DMS79 treated with DMSO at 0.1 percent for 48 hours (cell line): ENCODE measurements at places on chromosomes 1 and 21.

- no peak for DNase-seq
Measured at GRCh38 chr21:44732956-44733355, 21.6 kb upstream of the TSPEAR start.

DNA sequence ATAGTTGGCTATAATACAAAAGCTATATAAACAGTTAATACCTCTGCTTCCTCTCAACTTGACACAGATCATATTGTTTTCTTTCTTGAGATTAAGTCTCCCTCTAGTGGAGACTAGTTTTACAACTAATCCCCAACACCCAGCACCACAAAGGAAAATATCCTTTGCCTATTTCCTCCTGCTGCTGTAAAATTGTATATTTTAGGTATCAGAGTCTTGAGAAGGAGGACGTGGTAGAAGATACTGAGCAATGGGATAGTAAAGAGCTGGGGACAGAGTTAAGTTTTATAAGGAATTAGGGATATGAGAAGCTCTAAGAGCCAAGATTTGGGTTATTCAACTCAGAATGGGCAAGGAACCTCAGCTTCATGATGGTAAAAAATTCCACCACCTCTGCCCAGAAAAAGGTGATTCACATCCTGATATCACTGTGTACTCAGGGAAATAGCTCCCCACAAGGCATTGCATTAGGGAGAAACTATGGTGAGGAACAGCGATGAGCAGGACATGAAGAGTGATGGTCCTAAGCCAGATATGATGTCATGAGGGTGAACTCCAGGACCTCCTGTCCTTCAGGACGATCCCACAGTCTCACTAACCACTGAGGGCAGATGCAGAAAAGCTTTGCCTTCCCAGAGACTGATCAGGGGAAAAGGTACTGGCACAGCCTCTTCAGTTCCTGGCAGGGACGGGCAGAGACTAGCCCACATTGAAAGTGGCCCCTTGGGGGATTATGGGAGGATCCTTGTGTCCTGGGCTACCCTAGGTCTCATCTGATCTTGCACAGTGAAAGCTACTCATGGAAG lies 14.7 kb upstream of the CFAP126 start:
- peak; percentile 48 for DNase-seq

GRCh38 chr1:37752583-37753471 lies 12.1 kb downstream of the EPHA10 start:
- peak; percentile 26 for DNase-seq

- no peak for DNase-seq
Measured at GRCh38 chr1:238892612-238893011, 493.8 kb upstream of the CHRM3 start.

DNA sequence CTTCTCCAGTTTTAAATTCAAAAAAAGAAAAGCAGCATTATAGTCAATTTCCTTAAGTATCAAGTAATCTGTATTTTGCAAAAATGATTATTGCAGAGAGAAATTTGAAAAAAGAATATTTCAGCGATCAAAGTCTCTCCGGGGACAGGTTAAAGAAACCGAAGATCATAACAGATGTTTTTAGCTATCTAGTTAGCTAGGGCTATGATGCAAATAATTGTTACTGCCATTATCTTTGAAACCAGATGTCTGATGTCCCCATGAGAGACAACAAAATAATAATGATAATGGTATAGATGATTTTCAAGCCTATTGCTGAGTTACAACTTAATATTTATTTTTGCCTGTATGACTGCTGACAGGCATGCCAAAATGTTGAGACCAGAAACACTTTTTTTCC lies 1326.0 kb downstream of the PLA2G4A start:
- DNase-seq, result no peak

- DNase-seq, result peak; percentile 38
Measured at GRCh38 chr1:3651930-3652547, at the start of gene TP73. Gene TP73 (plus strand): TSS chr1:3652516. CDS start chr1:3682366, 29,850 bp downstream.

DNA sequence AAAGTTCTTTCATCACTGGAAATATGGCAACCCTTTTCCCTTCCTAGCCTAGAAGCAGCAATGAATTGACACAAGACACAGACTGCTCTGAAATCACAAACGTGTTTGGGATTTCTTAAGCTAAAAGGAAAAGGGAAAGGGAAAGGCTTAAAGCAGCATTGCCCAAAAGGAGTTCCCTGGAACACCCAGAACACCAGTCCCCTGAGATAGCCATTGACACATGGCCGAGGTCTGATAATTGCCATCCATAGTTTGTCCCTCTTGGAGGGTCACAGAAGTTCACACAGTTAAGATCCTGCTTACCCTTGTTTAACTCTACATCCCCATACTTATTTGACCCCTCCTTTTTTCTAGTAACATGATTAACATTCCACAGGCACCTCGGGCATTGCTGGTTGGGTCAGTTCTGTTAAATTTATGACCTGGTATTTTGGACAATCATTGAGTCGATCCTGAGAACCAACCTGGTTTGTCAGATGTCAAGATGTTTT lies 72.9 kb downstream of the ZNF281 start:
- no peak for DNase-seq

DNA sequence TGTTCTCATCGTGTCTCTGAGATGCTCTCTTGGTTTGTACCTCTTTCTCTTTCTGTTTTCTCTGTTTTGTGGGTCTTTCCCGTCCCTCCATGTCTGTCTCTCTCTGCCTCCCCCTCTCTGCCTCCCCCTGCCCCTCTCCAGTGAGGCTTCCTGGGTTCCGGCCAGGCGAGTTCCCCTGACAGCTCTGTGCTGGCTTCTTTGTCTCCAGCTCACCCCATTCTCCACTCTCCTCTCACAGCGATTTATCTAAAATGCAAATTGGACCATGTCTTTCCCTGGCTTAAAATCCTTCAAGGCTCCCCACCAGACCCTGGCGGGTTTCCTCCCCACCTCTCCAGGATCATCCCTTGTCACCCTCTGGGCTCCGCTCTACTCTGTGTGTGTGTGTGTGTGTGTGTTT lies 202.4 kb upstream of the POU3F1 start:
- DNase-seq, result no peak
